Colonic mucosa (tissue), 4 donors: ENCODE measurements at places on chromosomes 6 and 20.

GRCh38 chr6:130754786-130755367 lies 72.3 kb upstream of the SMLR1 start:
- no peaks in the 10 kb centered on the region for H3K27me3 ChIP-seq
- H3K36me3 ChIP-seq: no peaks in the 10 kb centered on the region
- no peak for DNase-seq
- no peaks in the 10 kb centered on the region for H3K4me1 ChIP-seq

GRCh38 chr6:1047981-1048541 lies 263.8 kb upstream of the FOXQ1 start:
- no peaks in the 10 kb centered on the region for H3K27me3 ChIP-seq
- H3K4me3 ChIP-seq: no peak overlapping the region
- no peak for DNase-seq
- no peaks in the 10 kb centered on the region for H3K36me3 ChIP-seq
- H3K27ac ChIP-seq: no peak overlapping the region

DNA sequence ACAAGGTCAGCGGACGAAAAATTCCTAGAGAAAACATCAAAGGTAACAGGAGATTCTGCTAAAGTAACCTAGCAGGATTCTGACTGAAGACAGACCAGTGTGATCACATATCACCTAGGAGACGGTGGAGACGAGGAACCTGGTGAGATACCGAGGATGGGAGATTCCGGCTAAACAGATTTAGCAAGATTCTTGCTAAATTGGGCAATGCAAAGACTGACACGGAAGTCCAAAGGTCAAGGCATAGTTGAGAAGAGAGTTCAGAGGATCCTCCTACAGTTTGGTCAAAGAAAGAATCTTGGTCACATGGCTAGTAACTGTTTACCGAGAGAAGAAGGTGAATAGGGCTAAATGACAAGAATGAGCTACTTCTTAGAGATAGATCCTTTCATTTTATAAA lies 61.1 kb downstream of the TMEM170B start:
- H3K27me3 ChIP-seq: no peaks in the 10 kb centered on the region
- H3K27ac ChIP-seq: no peak overlapping the region
- DNase-seq: no peak
- no peak overlapping the region for H3K4me3 ChIP-seq

DNA sequence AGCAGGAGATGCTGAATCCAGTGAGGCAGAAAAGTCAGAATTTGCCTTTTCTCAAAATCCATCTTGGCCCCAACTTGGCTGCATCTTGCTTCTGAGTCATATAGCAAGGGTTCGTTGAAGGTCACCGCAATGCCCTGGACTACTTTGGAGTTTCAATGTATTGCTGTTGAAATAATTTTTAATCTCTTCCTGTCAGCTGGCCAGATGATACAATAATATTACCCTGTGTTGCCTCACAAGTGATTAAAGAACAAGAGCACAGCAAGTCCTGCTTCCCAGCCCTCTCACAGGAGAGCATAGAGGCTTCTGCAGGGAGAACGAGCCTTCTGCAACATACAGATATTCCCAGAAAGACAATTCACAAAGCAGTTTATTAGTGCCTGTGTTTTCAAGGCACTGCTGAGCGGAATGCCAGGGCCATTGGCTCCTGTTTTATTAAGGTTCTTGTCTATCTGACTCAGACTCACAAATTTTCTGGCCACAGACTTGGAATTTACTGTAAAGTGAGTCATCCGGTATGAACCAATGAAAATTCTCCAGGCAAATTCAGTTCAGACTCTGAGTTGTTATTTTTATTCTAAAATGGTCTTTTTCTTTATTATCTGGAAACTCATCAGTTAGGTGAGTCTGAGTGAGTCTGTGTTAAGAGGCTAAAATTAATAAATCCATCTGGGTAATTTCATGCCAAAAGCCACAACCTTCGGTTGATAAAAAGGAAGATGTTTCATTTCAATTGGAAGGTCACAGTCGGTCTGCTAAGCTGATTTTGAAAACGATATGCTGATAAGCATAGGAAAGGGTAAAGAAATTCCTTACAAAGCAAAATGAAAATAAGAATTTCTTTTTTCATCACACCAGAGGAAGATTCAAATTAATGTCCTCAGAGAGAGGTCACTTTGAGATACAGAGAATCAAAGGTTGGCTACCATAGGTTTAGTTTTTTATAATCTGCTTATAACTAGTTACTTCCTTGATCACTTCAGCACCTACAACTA lies 289.4 kb upstream of the STXBP5 start:
- H3K27me3 ChIP-seq: no peaks in the 10 kb centered on the region
- H3K36me3 ChIP-seq: no peaks in the 10 kb centered on the region
- H3K4me3 ChIP-seq: no peak overlapping the region
- DNase-seq: no peak
- no peaks in the 10 kb centered on the region for H3K4me1 ChIP-seq

GRCh38 chr6:83057705-83058321 lies 7.8 kb downstream of the UBE3D start:
- peak; percentile 38 for DNase-seq
- no peaks in the 10 kb centered on the region for H3K4me1 ChIP-seq
- H3K36me3 ChIP-seq: no peaks in the 10 kb centered on the region
- H3K27me3 ChIP-seq: no peaks in the 10 kb centered on the region
- no peak overlapping the region for H3K4me3 ChIP-seq

- H3K27me3 ChIP-seq: no peaks in the 10 kb centered on the region
- peaks cover 3% of the 10 kb centered on the region for H3K4me1 ChIP-seq
- H3K36me3 ChIP-seq: no peaks in the 10 kb centered on the region
- H3K4me3 ChIP-seq: no peak overlapping the region
- H3K27ac ChIP-seq: no peak overlapping the region
Measured at GRCh38 chr20:19913927-19914614, 103.1 kb upstream of the NAA20 start.

DNA sequence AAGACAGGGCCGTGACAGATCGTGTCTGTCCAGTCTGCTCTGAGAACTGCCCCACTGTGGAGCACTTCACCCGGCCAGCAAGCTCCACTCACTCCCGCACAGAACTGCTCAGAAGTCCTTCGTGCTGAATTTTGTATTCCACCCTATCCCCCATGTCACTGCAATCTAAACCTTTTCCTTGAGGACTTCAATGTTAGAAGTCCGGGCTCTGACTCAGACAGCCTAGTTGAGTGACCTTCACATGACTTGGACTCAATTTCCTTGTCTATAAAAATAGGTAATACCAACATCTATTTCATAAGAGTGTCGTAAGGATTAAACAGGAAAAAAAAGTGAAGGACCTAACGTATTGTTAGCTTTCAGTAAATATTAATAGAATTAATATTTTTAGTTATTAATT lies 161.6 kb downstream of the QRSL1 start:
- DNase-seq: no peak
- no peaks in the 10 kb centered on the region for H3K27me3 ChIP-seq

- no peak overlapping the region for H3K27ac ChIP-seq
- H3K4me3 ChIP-seq: no peak overlapping the region
- H3K4me1 ChIP-seq: no peaks in the 10 kb centered on the region
- H3K36me3 ChIP-seq: no peaks in the 10 kb centered on the region
Measured at GRCh38 chr20:58545565-58546415, 30.6 kb upstream of the APCDD1L start.

DNA sequence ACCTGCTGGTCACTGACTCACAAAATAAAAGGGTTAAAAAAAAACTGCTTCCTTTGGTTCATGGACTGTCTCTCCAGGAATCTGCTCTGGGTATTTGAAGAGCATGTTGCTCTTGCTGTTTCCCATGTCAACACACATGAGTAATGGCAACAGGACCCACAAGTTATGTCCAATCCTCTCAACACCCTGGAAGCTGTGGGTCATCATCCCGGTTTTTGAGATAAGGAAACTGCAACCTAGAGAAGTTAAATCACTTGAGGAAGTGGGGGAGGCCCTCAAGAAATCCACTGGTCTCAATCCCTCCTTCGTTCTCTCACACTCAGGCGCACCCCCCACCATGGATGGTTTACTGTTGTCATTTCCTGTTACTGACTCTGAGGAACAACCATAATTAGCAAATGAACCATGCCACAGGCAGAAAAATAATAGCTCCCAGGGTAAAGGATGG lies 12.4 kb downstream of the MAP1LC3A start:
- H3K4me3 ChIP-seq: no peak overlapping the region
- DNase-seq: no peak
- no peaks in the 10 kb centered on the region for H3K36me3 ChIP-seq
- H3K27ac ChIP-seq: no peak overlapping the region
- no peaks in the 10 kb centered on the region for H3K27me3 ChIP-seq
- H3K4me1 ChIP-seq: no peaks in the 10 kb centered on the region

DNA sequence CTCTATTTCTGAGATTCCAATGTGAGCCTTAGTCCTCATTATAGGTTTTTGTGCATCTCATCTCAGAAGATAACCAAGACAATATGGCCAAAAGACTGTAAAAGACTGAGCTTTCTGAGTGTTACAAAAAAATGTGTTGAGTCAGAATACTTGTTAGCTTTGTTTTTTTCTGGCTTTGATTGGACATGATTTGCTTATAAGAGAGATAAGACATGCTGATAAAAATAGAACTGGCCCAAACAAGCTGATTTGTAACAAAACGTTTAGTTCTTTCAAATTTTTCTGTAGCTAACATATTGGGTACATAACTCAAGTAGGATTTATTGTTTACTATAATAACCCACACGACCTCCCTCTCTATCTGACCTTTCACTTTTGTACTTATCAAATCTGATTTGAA lies 32.9 kb downstream of the FILIP1 start:
- no peak overlapping the region for H3K27ac ChIP-seq
- no peaks in the 10 kb centered on the region for H3K4me1 ChIP-seq
- no peak overlapping the region for H3K4me3 ChIP-seq
- H3K36me3 ChIP-seq: no peaks in the 10 kb centered on the region
- DNase-seq: no peak

DNA sequence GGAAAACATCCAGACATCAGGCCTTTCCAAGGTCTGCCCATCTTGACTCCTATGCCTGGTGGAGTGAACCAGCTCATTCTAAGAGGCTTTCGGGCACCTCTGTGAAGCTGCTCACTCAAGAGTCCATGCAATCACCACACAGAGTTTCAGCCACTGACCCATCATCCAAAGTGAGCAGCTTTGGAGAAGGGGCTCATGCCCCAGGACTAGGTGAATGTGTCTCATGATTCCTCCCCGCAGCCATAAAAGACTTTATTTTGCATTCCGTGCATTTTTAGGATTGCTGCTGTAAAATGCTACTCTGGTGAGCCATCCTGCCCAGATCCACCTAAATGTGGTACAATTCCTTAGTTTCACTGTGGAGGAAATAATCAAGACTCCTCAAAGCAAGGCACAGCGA lies 44.5 kb upstream of the EZR start:
- DNase-seq: no peak
- no peaks in the 10 kb centered on the region for H3K4me1 ChIP-seq
- no peaks in the 10 kb centered on the region for H3K27me3 ChIP-seq
- no peaks in the 10 kb centered on the region for H3K36me3 ChIP-seq
- H3K4me3 ChIP-seq: no peak overlapping the region

DNA sequence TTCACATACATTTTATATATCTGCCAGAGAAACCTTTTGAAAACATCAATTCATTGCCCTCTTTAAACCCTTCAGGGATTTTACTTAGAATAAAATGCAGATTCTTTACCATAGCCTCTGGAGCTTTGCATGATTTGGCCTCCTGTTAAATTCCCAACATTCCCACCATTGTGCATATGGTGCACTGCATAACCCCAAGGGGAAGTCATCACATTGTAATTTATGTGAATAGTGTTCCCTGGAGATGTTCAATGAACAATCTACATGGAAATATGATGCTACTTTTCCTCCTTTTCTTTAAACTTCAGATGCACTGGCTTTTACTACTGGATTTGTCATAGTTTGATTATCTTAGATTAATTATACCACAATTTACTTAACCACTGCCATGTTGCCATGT lies 94.7 kb downstream of the PHF3 start:
- DNase-seq: no peak
- H3K4me1 ChIP-seq: no peaks in the 10 kb centered on the region
- no peak overlapping the region for H3K4me3 ChIP-seq
- no peak overlapping the region for H3K27ac ChIP-seq
- no peaks in the 10 kb centered on the region for H3K36me3 ChIP-seq

DNA sequence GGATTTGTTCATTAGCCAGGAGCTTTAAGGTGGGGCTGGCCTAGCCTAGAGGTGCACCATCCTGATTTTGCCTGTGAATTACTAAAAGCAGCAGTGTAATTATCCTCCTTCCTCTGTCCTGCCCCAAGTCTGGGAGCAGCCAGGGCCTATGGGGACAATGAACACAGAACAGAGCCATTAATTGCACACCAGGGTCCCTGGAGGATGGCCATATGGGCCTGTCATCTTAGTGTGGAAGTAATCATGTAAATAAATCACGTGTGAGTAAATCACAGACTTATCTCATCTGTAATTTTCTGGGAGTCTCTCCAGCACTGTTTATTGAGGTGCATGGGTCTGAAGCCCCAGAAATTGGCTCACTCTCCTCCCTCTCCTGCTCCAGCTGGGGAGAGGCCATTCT lies 176.3 kb downstream of the LRFN2 start:
- DNase-seq: no peak
- H3K36me3 ChIP-seq: no peaks in the 10 kb centered on the region
- no peaks in the 10 kb centered on the region for H3K27me3 ChIP-seq

GRCh38 chr6:11732036-11732631 lies 46.5 kb downstream of the ADTRP start:
- no peak overlapping the region for H3K4me3 ChIP-seq
- H3K4me1 ChIP-seq: no peaks in the 10 kb centered on the region
- no peaks in the 10 kb centered on the region for H3K36me3 ChIP-seq
- no peaks in the 10 kb centered on the region for H3K27me3 ChIP-seq
- DNase-seq: no peak
- H3K27ac ChIP-seq: no peak overlapping the region

- no peak overlapping the region for H3K27ac ChIP-seq
- no peak overlapping the region for H3K4me3 ChIP-seq
- no peaks in the 10 kb centered on the region for H3K4me1 ChIP-seq
- H3K36me3 ChIP-seq: no peaks in the 10 kb centered on the region
Measured at GRCh38 chr6:142055219-142055618, 77.5 kb upstream of the GJE1 start.

- H3K27ac ChIP-seq: no peak overlapping the region
- DNase-seq: no peak
- H3K27me3 ChIP-seq: no peaks in the 10 kb centered on the region
Measured at GRCh38 chr6:129844118-129844891, 16.8 kb downstream of the TMEM244 start.

DNA sequence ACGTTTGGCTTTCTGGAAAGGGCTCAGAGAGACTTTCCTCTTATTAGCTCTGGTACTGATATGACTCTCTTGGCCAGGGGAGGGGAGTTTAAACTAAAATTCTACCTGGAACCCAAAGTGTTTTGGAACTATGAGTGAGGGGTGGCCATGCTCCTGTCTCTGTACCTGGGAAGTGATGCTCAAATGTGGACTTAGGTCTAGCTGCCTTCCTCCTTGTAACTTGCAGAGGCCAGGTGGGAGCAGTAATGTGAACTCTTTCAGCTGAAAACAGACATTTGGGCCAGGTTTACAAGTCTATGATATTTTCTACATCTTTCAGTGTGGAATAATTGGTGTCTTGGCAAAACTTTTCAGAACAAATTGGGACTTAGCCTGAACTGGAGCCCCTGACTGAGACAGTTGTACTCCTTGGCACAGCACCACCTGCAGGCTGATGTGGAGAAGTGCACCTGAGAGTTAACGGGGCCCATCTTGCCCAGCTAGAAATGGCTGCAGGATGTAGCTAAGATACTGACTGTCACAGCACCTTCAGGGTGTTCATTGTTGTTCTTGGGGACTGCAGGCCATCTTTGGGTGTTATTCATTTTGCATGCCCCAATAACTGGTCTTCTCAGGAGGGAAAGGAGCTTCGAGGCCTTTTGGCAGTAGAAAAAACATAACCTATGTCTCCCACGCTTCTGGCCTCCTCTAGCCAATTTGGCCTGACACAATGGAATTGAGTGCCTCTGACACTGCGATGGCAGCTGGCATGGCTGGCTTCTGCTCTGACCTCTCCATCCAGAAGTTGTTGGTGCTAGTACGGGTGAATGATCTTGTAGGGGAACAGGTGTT lies 37.1 kb downstream of the CD109 start:
- H3K4me1 ChIP-seq: no peaks in the 10 kb centered on the region
- DNase-seq: peak; percentile 64
- no peak overlapping the region for H3K27ac ChIP-seq
- no peak overlapping the region for H3K4me3 ChIP-seq
- no peaks in the 10 kb centered on the region for H3K27me3 ChIP-seq
